ENCODE measurements at places on chromosomes 12 and 14.

- DNase-seq = no peak
Measured at GRCh38 chr12:120515496-120515895, 13.5 kb downstream of the COQ5 start.

GRCh38 chr14:95471476-95471875 is 45.0 kb downstream of the SYNE3 start:
- DNase-seq = no peak

- no peak for DNase-seq
Measured at GRCh38 chr14:50364792-50365191, 31.9 kb downstream of the CDKL1 start.

- no peak for DNase-seq
Measured at GRCh38 chr12:104507672-104508071, 50.9 kb downstream of the CHST11 start.

DNA sequence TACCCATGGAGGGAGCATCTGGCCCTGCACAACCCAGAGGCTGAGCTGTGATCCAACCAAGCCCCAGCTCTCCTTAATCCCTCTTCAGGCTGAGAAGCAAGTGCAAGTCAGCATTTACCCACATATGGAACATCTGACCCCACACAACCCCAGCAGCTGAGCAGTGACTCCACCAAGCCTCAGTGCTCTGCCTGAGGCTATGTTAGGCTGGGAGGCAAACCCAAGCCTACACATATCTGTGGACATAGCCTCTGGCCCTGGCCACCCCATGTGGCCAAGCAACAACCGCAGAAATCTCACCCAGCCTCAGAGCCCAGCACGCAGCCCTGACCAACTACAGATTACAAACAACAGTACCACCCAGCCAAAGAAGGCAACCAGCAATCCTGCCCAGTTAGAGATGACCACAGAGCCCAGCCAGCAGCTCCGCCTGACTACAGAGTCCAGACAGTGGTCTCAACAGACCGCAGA is 142.8 kb downstream of the NUAK1 start:
- no peak for DNase-seq

GRCh38 chr12:106251631-106252455 is 4.0 kb upstream of the CKAP4 start:
- no peak for DNase-seq

GRCh38 chr14:69320581-69321365 is 60.8 kb downstream of the GALNT16 start:
- no peak for DNase-seq

DNA sequence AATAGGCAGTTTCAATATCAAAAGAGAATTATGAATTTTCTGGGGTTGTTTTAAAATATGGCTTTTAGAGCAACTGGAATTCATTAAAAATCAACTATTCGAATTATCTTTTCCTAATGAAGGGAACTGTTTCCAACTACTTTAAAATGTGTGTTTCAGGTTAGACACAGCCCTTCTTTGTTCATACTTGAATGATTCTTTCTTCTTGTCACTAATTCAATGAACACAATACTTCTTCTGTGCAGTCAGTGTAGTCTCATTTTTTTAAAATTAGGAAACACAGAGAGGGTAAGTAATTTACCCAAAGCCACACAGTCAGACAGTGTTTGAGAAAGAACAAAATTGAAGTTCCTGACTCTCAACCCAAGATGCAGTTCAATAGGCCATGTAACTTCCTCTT is 414.0 kb downstream of the CCDC91 start:
- DNase-seq = no peak

- DNase-seq = no peak
Measured at GRCh38 chr12:121284551-121285390, 11.7 kb downstream of the CAMKK2 start.

- DNase-seq = no peak
Measured at GRCh38 chr14:83863042-83863774, 1666.7 kb upstream of the FLRT2 start.

DNA sequence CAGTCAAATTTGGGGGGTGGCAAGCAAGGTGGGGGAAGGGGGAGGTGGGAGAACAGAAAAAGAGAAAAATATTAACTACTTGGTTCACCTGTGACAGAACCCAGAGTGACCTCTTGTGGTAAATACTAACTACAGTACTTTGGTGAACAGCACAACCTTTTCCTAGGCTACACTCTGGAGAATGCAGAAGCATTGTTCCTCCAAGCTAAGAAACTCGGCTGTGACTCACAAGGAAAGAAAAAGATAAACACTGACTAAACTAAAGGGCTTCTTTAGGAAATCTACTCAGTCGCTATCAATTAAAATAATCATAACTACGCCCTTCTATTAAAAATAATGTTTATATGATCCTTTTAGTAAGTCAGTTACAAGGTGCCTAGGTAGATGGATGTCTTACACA is 5.4 kb downstream of the KCNH5 start:
- no peak for DNase-seq

Data from cortex of kidney (tissue), 1 donor.